ENCODE measurements at places on chromosomes 11 and 22.
A peak's percentile ranks its signal among the peaks of the same experiment; 100 is the strongest.

GRCh38 chr22:27711756-27712155 lies 89.8 kb downstream of the MN1 start:
- no peak for DNase-seq

DNA sequence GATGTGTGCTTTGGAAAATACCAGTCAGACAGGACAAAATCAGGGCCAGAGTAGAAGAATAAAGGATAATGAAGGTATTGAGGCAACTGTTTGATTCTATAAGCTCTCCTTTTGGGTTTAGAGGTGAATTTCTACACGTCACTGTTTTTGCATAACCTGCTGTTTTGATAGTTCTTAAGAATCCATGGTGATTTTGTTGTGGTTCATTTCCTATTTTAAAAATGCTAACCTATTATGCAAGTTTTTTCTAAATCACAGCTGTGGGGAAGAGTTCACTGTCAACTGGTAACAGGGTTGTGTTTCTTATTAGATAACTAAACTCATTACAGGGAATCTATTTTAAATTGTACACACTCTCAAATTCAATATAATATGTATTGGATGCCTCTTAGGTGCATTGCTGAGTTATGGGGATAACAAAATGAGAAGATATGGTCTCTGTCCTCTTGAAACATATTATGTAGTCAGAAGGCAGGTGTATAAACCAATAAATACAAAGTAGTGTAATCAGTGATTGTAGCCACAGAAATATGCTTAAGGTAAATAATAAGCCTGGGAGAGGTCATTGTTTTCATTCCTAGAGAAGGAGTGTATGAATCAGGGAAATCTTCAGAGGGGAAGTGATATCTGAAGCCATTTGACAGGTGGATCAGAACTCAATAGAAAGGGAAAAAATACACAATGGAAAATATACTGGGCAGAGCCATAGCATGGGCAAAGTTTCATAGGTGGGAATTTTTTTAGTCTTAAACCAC lies 192.5 kb downstream of the FAT3 start:
- no peak for DNase-seq

GRCh38 chr11:37394236-37394870 lies 796.3 kb upstream of the RAG2 start:
- DNase-seq, result no peak

DNA sequence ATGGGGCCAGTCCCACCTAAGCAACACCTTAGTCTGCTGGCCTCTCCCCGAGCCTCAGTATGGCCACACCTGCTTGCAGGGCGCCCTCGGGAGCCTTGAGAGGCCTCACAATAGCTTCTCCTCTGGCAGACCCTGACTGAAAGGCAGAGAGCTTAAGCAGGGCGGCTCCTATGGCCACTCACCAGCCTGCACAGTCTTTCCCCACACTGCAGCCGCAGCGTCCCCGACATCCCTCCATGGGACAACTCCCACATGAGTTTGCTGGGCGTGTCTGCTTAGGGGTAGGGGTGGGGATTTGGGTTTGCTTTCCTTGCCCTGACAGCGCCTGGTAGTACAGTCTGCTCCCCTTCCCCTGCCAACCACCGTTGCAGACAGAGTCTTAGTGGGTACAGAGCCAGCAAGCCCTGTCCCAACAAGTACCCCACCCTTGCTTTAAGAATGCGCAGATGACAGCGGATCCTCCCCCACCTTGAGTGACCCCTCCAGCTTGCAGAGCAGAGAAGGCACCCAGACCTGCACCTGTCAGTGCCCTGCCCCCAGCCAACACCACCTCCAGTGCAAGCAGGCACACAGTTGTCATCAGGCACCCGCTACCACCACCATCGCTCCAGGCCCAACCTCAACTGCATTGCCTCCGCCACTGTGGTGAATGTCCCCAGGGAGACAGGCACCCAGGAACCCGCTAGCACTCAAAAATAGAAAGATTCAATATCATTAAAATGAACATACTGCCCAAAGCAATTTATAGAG lies 413.8 kb upstream of the ARHGAP42 start:
- no peak for DNase-seq

DNA sequence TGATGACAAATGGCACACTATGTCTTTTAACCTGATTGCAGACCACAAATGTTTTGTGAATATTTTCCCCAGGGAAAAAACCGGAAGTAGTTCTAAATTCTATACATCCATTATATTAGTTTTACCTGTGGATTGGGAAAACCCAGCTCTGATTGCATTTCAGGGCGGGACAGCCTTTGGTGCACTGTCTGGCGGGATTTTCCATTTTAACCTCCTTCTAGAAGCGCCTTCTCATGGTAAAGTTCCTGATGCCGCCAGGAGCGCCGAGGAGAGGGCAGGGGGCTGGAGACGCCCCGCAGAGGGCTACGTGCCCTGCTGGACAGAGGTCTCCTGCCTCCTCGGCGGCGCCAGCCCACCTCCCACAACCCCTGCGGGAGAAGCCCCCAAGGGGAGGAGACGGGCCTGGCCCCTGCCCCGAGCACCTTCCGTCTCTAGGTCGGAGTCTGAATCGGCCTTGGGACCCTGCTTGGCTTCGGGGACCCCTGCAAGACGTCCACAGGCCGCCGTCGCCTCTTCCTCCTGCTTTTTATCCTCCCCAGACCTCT lies 1.2 kb upstream of the P2RX6 start:
- DNase-seq, result no peak

DNA sequence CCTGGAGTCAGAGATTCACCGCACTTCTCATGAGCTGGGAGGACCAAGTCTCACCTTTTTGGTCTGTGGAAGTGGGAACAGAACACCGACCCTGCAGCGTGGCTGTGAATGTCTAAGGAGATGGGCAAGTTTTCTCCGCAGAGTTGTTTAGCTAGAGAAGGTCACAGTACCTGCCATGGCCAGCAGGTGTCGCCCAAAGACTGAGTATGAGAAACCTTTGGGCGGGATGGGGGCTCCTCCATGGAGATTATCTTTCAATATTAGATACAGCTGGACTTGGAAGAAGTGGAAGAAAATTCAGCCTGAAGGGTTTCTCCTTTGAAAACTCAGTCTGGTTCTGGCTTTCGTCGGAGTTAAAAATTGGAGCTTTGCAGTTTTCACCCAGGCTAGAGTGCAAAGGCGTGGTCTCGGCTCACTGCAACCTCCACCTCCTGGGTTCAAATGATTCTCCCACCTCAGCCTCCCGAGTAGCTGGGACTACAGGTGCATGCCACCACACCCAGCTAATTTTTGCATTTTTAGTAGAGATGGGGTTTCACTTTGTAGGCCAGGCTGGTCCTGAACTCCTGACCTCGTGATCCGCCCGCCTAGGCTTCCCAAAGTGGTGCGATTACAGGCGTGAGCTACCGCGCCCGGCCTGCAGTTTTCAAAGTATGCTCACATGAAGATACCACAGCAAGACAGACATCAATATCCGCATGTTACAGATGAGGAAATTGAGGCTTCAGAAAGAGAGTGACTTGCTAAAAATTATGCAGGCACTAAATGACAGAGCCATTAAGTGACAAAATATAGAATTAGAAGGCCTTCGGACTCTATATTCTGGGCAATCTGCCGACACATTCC lies 10.7 kb upstream of the DSCAML1 start:
- DNase-seq, result peak; percentile 54

DNA sequence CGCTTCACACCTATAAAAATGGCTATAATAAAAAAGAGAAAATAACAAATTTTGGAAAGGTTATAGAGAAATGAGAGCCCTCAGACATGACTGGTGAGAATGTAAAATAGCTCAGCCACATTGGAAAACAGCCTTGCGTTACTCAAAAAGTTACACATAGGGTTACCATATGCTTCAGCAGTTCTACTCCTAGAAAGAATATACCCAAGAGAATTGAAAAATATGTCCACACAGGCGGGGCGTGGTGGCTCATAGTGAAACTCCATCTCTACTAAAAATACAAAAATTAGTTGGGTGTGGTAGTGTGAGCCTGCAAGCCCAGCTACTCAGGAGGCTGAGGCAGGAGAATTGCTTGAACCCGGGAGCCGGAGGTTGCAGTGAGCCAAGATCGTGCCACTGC lies 7.6 kb upstream of the JHY start:
- DNase-seq, result no peak

DNA sequence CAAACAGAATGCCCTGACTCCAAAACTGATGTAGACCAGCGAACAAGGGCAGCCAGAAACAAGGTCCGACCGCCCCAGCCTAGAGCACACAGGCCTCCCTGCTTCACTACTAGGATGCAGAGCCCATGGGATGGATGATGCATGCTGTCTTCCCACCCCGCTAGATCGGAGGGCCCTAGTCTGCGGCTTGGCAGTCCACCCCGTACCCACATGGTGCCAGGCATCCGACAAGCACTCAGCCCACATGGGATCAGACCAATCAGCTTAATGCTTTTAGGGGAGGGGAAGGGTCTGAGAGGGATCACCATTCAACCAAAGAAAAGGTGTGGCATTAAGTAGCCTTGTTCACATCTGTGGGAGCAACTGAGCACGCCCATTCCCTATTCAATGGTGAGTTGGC lies 30.6 kb downstream of the PISD start:
- DNase-seq, result no peak

DNA sequence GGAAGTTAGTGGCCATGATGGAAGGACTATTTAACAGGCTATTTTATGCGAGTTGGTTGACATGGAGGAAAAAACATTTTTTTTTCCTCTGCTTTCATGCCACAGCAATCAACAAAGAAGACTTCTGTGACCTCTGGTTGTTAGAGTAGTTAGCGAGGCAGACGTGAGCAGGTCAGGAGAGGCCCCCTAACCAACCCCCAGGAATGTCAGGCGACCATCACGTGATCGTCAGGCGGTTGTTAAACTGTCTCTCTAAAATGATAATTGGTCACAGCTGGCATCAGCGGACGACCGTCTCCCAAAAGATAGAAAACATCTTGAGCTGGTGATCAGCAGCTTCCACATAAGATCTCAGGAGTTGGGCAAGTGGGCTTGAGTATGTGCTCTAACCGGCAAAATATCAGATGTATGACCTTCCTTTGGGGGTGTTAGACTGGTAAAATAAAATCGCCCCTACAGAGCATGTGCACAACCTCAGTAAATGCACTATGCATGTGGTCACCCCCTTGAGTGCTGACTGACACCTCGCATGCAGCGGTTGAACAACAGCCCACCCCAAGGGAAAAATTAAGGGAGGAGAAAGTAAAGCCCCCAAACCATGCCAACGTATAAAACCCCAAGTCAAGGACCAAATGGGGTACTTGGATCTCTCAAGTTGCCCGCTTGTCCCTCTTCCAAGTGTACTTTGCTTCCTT lies 20.9 kb upstream of the NARS2 start:
- no peak for DNase-seq

DNA sequence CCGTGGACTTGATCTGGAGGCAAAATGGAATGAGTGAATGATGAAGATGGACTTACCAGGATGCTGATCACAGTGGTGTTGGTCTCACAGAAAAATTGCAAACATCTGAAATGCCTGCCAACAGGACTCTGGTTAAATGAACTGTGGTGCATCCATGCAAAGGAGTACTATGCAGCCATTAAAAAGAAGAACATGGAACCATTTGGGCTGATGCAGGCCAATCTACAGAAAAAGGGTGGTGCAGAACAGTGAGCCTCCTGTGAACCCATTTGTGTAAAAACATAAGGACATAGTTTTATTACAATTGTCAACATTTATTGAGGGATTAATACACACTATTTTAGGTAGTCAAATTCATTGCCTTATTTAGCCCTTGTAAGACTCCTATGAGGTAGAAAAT lies 111.9 kb downstream of the MN1 start:
- DNase-seq, result no peak

DNA sequence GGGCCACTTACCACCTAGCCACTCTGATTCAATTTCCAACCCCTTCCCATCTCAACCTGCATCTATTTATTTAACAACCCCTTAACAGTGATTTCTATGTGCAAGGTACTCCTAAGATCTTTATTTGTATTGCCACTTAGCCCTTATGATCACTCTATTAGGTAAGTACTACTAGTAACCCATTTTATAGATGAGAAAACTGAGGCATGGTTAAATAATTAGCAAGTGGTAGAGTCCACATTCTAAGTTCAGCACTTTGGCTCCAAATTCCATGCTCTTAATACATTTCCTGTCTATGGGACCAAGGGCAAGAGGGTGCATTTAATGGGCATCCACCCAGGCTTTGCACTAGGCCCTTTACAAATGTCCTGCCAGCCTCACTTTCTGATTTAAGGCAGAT lies 38.1 kb upstream of the CSNK2A3 start:
- no peak for DNase-seq

DNA sequence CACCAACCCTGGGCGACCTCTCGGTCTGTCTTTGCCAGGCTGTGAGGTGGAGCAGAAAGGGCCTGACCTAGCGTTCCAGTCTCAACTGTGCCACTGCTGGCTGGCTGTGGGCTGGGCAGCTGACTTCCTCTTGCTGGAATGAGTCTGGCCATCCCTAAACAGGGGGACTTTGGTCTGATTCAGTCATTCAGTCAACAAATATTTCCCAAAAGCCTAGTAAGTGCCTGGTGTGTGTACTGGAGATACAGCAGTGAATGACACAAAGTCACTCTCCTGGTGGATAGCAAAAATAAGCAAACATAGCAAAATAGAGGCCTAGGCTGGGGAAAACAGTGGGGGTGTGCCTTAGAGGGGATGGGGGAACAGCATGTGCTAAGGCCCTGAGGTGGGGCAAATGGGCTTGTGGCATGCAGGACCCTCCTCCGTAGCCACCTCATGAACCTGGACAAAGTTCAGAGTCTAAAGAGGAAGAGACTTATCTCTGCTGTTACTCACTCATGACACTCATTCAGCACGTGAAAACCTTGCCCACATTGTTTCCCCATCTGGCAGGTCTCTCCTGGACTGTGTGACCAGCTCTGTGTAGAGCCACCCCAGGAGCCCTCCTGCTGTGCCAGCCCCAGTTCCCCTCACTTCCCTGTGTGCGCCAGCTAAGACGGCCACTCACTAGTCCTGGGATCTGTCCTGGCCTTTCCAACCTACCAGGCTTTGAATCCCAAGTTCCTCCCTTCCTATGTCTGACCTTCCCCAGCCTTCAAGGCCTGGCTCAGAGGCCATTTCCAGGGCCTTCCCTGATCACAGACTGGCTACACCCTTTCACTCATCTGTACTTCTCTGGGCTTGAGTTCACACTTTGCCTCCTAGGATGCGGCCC lies 4.7 kb downstream of the GUCD1 start:
- no peak for DNase-seq

DNA sequence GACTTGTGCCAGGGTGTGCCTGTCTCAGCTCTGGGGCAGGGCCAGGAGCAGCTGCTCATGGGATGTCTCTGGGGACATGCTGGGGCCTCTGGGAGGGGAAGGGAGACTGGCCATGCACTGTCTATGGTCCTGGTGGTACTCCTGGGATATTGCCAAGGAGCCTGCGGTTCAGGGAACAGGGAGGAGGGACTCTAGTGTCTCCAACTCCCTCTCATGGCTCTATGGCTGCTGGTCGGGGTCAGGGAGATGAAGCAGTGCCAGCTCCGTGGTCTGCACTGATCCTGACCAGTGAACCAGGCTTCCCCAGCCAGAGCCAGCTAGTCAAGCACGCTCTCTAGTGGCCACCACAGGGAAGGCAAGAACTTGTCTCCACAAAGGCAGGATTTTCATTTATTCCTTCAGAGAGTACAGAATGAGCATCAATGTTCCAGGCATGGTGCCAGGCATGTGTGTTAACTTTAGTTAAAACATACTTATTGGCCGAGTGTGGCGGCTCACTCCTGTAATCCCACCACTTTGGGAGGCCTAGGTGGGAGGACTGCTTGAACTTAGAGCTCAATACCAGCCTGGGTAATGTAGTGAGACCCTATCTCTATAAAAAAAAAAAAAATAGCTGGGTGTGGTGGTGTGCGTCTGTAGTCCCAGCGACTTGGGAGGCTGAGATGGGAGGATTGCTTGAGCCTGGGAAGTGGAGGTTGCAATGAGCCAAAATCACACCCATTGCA lies 2.5 kb upstream of the BEST1 start:
- peak; percentile 49 for DNase-seq
